Muscle of leg (tissue), 16 donors: ENCODE measurements at places on chromosomes 3 and 15. TPM values are rescaled to one million over a fixed set of nuclear protein-coding genes. Genes with fewer than 3 reads are reported as not detected.

DNA sequence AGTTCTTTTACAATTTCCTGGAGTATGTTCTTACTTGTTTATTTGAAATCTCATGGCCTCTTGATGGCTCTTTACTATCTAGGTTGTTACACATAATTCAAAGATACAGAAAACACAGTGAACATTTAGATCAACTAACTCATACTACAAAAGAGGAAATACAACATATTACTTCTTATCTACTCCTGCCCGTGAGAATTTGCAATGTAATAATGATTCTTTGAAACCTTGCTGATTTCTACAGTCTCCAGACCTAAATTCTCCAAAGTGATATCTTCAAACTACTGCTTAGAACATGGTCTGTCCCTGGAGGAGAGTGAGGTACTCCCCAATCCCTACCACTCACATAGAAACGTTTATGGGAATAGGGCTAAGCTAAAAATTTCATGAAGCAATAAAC, 29.9 kb upstream of the GOLGA8B start:
- DNase-seq = no peak

DNA sequence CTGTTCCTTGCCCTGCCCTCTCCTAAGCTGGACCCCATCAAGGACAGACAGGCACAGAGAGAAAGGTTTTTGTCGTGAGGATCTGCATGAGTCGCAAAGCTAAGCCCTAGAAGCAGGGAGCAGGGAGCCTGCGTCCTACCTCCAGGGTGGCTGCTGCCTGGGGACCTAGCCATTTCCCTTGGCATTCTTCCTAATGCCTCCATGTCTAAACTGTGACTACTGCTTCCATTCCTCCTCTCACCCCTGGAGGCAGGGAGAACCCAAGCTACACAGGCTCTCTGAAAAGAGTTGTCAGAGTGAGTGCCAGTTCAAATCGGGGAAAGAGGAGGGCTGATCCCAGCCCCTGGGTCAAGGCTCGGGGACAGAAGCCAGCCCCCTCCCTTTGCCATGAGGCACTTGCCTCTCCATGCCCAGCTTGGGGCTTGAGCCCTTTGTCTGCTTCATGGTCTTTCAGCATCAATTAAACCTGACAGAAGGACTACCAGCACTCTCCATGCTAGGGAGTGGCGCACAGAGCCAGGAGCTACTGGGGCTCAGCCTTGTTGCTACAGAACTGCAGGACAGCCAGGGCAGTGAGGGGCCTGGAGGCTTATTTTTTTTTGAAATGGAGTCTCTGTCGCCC, 2.4 kb downstream of the GCHFR start:
- no peak for DNase-seq

- DNase-seq = peak; percentile 84
Measured at GRCh38 chr3:104909198-104909597, 457.5 kb upstream of the ALCAM start.

Gene NR1I2
- polyA plus RNA-seq = 0.38 TPM

Gene PLSCR5
- polyA plus RNA-seq = not detected
